PC-9 (cell line): ENCODE measurements at places on chromosomes 16 and 17. TPM values are rescaled to one million over a fixed set of nuclear protein-coding genes. Genes with fewer than 3 reads are reported as not detected.

GRCh38 chr17:80104321-80104955 is 3.1 kb downstream of the GAA start:
- H3K36me3 ChIP-seq = no peaks in the 10 kb centered on the region
- no peak overlapping the region for H3K27ac ChIP-seq
- DNase-seq = no peak
- H3K4me1 ChIP-seq = no peaks in the 10 kb centered on the region

DNA sequence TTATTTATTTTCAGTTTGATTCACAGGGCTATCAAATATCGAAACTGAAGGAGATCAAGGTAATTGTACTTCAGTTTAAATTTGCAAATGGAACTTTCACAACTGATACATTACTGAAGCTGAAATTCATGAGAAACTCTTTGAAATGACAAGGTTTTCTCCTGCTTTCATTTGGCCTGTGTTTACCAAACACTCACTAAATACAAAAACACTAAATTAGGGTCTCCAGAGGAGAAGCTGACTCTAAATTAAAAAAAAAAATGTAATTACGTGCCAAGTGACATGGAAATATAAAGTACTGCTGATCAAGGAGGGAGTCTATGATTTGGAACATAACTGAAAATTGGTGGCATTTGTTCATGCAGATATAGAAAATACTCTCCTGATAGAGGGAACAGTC is 205.8 kb downstream of the CDH11 start:
- H3K27ac ChIP-seq = no peak overlapping the region
- H3K4me3 ChIP-seq = no peak overlapping the region
- H3K27me3 ChIP-seq = no peaks in the 10 kb centered on the region
- no peaks in the 10 kb centered on the region for H3K36me3 ChIP-seq

GRCh38 chr17:59842901-59843652 is 49.7 kb downstream of the TUBD1 start:
- peaks cover 47% of the 10 kb centered on the region for H3K4me1 ChIP-seq
- H3K27me3 ChIP-seq = no peaks in the 10 kb centered on the region
- H3K36me3 ChIP-seq = peaks cover 41% of the 10 kb centered on the region
- H3K27ac ChIP-seq = peak overlapping the region; percentile 99

DNA sequence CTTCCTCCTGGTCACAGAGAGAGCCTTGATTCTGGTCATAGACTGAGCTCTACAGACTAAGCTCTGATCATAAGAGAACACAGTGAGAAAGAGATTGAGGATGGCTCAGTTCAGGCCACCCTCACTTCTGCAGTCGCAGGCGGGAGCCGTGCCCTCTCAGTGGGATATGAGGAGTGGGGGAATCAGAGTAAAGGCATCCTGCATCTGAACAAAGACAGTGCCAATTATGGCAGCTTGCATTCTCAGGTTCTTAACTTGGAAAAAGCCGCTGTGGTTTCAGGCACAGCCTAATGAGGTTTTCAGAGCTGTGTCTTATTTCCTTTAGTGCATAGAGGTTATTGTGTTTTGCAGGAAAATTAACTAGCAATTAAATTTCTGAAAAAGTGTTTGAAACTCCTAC is 134.4 kb upstream of the NLRP1 start:
- 0 out of 2 replicates have a peak, but pooled peaks cover 11% of the 10 kb centered on the region for H3K4me1 ChIP-seq
- H3K36me3 ChIP-seq = no peaks in the 10 kb centered on the region
- H3K27ac ChIP-seq = no peak overlapping the region
- no peak overlapping the region for H3K4me3 ChIP-seq
- peaks cover 43% of the 10 kb centered on the region for H3K27me3 ChIP-seq

GRCh38 chr17:65226227-65226626 is 89.1 kb downstream of the RGS9 start:
- peaks cover 16% of the 10 kb centered on the region for H3K4me1 ChIP-seq
- no peaks in the 10 kb centered on the region for H3K27me3 ChIP-seq
- no peak overlapping the region for H3K27ac ChIP-seq

DNA sequence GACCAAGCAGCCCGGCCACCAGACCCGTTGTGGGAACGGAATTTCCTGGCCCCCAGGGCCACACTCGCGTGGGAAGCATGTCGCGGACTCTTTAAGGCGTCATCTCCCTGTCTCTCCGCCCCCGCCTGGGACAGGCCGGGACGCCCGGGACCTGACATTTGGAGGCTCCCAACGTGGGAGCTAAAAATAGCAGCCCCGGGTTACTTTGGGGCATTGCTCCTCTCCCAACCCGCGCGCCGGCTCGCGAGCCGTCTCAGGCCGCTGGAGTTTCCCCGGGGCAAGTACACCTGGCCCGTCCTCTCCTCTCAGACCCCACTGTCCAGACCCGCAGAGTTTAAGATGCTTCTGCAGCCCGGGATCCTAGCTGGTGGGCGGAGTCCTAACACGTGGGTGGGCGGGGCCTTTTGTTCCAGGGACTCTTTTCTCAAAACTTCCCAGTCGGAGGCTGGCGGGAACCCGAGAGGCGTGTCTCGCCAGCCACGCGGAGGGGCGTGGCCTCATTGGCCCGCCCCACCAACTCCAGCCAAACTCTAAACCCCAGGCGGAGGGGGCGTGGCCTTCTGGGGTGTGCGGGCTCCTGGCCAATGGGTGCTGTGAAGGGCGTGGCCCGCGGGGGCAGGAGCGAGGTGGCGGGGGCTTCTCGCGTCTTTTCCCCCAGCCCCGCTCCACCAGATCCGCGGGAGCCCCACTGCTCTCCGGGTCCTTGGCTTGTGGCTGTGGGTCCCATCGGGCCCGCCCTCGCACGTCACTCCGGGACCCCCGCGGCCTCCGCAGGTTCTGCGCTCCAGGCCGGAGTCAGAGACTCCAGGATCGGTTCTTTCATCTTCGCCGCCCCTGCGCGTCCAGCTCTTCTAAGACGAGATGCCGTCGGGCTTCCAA is at the start of gene SLC2A4:
TSS of gene SLC2A4 (plus strand) at position 645 of the 879 bp plus-strand sequence. CDS start at position 862, 217 bp downstream.
- peak within 1 kb of the TSS; percentile 62 for H3K27ac ChIP-seq
- peak; percentile 98 for DNase-seq
- no peaks in the 10 kb centered on the region for H3K36me3 ChIP-seq
- H3K4me3 ChIP-seq = peak within 1 kb of the TSS; percentile 55
- H3K4me1 ChIP-seq = 0 out of 2 replicates have a peak, but pooled peaks cover 4% of the 10 kb centered on the region

- no peak for DNase-seq
- H3K4me1 ChIP-seq = peaks cover 2% of the 10 kb centered on the region; the same call in 1 of the 2 replicates
- no peak overlapping the region for H3K4me3 ChIP-seq
Measured at GRCh38 chr16:25018972-25019617, 3.9 kb upstream of the ARHGAP17 start.

GRCh38 chr17:77736721-77737120 is 221.8 kb upstream of the TNRC6C start:
- H3K27ac ChIP-seq = no peak overlapping the region
- DNase-seq = no peak
- H3K36me3 ChIP-seq = no peaks in the 10 kb centered on the region
- peaks cover 84% of the 10 kb centered on the region for H3K27me3 ChIP-seq
- H3K4me3 ChIP-seq = no peak overlapping the region

GRCh38 chr17:70168044-70168976 is 1.0 kb upstream of the KCNJ2 start:
- peaks cover 11% of the 10 kb centered on the region for H3K4me1 ChIP-seq
- H3K4me3 ChIP-seq = no peak overlapping the region
- H3K36me3 ChIP-seq = no peaks in the 10 kb centered on the region
- no peak overlapping the region for H3K27ac ChIP-seq
- no peak for DNase-seq

GRCh38 chr17:21511363-21512195 is 135.4 kb downstream of the KCNJ12 start:
- 0 out of 2 replicates have a peak, but pooled peaks cover 3% of the 10 kb centered on the region for H3K4me1 ChIP-seq
- no peak overlapping the region for H3K27ac ChIP-seq
- DNase-seq = peak; percentile 38

DNA sequence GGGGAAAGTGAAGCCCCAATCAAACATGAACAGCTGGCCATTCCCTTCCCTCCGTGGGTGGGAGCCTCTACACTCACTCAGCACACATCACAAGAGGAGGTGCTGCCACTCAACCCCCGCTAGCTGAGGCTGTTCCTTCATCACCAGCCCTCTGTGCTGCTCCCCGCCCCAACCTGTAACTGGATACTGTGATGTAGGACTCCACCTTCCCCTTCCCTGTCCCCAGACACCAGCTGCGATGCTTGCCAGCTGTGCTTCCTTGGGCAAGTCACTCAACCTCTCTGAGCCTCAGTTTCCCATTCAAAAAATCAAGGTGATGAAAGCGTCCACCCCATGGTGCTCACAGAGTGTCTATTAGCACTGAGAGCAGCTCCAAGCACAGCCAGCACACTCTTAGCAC is 273.2 kb downstream of the MRTFB start:
- no peaks in the 10 kb centered on the region for H3K36me3 ChIP-seq
- DNase-seq = no peak
- no peak overlapping the region for H3K4me3 ChIP-seq
- H3K27ac ChIP-seq = no peak overlapping the region
- no peaks in the 10 kb centered on the region for H3K4me1 ChIP-seq

DNA sequence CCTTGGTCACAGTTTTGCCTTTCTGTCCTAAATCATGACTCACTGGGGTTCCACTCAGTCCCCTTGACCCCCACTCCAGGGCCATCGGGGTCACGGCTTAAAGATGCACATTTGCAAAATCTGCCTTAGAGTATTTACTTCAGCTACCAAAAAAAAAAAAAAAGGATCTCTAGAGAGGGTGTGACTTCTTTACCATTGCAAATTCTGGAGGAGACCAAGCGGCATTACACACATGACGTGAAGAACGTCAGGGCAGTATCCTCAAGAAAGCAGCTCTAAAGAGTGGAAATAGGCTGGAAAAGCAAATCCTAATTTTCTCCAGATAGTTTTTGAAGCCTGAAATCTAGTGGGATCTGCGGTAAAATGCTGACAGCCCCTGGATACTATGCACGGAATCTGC is 25.6 kb downstream of the SLC6A4 start:
- H3K27me3 ChIP-seq = no peaks in the 10 kb centered on the region
- no peak for DNase-seq
- H3K27ac ChIP-seq = no peak overlapping the region
- H3K4me3 ChIP-seq = no peak overlapping the region
- no peaks in the 10 kb centered on the region for H3K36me3 ChIP-seq

- H3K4me3 ChIP-seq = no peak overlapping the region
- no peak overlapping the region for H3K27ac ChIP-seq
- H3K27me3 ChIP-seq = no peaks in the 10 kb centered on the region
- H3K4me1 ChIP-seq = no peaks in the 10 kb centered on the region; the same call in 1 of the 2 replicates
Measured at GRCh38 chr17:60563743-60564142, 36.2 kb upstream of the PPM1D start.

DNA sequence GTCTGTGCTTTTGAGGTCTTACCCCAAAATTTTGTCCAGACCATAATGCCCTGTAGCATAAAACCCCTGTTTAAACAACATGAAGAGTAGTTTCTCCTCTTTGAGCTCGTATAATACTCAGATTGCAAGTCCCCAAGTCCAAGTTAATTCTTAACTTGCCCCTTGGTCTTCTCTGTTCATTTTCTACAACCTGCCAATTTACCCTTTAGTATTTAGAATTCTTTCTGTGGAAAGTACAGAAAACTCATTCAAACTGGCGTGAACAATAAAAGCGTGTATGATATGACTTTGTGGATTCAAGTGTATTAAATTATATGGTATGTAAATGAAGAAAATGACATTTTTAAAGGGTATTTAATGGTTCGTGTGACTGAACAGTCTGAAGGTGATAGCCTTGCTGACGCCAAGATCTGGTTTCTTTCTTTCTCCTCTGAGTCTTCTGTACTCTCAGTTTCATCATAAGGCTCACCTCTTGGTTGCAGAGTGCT is 185.6 kb downstream of the PRKCA start:
- H3K36me3 ChIP-seq = no peaks in the 10 kb centered on the region
- H3K27me3 ChIP-seq = no peaks in the 10 kb centered on the region
- no peaks in the 10 kb centered on the region for H3K4me1 ChIP-seq
- no peak overlapping the region for H3K4me3 ChIP-seq
- no peak for DNase-seq

DNA sequence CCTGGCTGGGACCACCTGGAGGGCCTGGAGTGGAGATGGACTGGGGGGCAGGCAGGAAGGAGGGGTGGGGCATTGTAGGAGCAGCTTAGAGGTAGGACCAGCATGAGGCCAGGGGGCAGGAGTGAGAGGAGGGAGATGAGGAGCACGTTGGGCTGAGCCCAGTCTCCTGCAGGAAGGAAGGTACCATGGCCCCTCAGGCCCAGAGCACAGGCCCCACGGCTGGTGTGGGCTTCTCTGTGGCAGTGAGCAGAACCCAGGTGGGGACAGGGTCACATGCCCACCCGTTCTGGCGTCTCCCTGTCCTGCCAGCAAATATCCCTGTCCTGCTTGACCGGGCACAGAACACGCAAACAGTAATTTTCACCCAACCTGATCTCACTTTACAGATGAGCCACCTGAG is 141.8 kb downstream of the ENGASE start:
- H3K4me3 ChIP-seq = no peak overlapping the region
- no peaks in the 10 kb centered on the region for H3K36me3 ChIP-seq
- H3K27ac ChIP-seq = no peak overlapping the region
- peaks cover 90% of the 10 kb centered on the region for H3K27me3 ChIP-seq
- no peaks in the 10 kb centered on the region for H3K4me1 ChIP-seq

GRCh38 chr17:33131620-33132019 is 140.0 kb downstream of the SPACA3 start:
- H3K4me1 ChIP-seq = no peaks in the 10 kb centered on the region
- no peak overlapping the region for H3K4me3 ChIP-seq
- no peak overlapping the region for H3K27ac ChIP-seq
- DNase-seq = no peak
- H3K36me3 ChIP-seq = no peaks in the 10 kb centered on the region
- peaks cover 61% of the 10 kb centered on the region for H3K27me3 ChIP-seq

GRCh38 chr17:17860766-17861107 is 24.0 kb upstream of the SREBF1 start:
- no peak overlapping the region for H3K4me3 ChIP-seq
- H3K4me1 ChIP-seq = peaks cover 13% of the 10 kb centered on the region
- no peaks in the 10 kb centered on the region for H3K36me3 ChIP-seq
- H3K27me3 ChIP-seq = no peaks in the 10 kb centered on the region

DNA sequence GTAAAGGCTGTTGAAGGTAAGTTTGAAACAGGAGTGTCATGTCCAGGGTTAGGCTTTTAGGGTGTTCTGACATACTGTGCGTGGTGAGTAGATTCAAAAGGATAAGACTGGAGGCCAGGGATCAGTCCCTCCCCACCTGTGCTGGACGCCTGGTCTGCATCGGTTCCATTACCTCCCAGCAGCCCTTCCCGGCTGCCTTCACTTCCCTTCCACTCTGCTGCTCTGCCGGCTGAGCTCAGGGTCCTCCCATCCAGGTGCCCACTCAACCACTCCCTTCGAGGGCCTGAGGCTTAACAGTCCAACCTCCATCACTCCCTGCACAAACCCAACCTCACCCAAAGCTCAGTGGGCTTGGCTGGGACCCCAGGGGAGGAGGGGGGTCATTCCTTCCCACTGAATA is 4.1 kb upstream of the SLC5A10 start:
- H3K36me3 ChIP-seq = no peaks in the 10 kb centered on the region
- H3K4me1 ChIP-seq = peaks cover 14% of the 10 kb centered on the region; the same call in 1 of the 2 replicates
- DNase-seq = no peak
- no peak overlapping the region for H3K4me3 ChIP-seq
- H3K27me3 ChIP-seq = peaks cover 12% of the 10 kb centered on the region; the same call in 1 of the 2 replicates

The KRT25 gene
- not detected in 2 replicates for total RNA-seq

The ITFG1 gene
- 27.7 and 33.0 TPM in 2 replicates for total RNA-seq

The ZSCAN10 gene
- total RNA-seq = 0.23 TPM in 1 of 2 replicates, not detected in the other

The CCDC200 gene
- not detected in 2 replicates for total RNA-seq

The NOMO2 gene
- 132 and 144 TPM in 2 replicates for total RNA-seq

The MEIOC gene
- not detected in 2 replicates for total RNA-seq

The CD300LG gene
- not detected in 2 replicates for total RNA-seq

The MT1H gene
- total RNA-seq = not detected in 2 replicates

The TP53TG3D gene
- not detected in 2 replicates for total RNA-seq

The ALDOC gene
- 17.4 and 21.6 TPM in 2 replicates for total RNA-seq

The CARD14 gene
- total RNA-seq = 15.7 and 16.5 TPM in 2 replicates
